K562 (cell line): ENCODE measurements at places on chromosomes 2 and 18. TPM values are rescaled to one million over a fixed set of nuclear protein-coding genes. Genes with fewer than 3 reads are reported as not detected.

The UBXN4 gene
- total RNA-seq = 54.6 and 58.6 TPM in 2 replicates

The GPR45 gene
- not detected in 2 replicates for total RNA-seq

GRCh38 chr2:46264447-46264846, 32.8 kb upstream of the EPAS1 start:
- no peaks in the 10 kb centered on the region for H3K36me3 ChIP-seq
- H3K4me1 ChIP-seq = peaks cover 32% of the 10 kb centered on the region
- no peak overlapping the region for H3K4me3 ChIP-seq
- H3K27me3 ChIP-seq = no peaks in the 10 kb centered on the region

DNA sequence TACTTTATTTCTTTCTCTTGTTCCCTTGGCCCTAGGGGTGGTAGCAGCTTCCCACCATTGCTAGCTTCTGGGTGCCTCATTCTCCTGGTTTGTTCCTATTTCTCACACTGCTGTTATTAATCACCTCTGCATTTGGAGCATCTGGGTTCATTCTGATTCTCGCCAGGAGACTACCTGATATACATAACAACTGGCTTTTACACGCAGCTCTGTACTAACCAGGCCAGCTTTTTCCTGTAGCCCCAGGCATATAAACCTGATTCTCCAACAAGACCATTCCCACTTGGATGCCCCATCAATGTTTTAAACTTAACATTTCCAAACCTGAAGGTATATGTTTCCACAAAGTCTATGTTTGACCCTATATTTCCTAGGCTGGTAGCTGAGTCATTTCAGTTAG, 403.9 kb upstream of the DCC start:
- H3K27ac ChIP-seq = no peak overlapping the region
- no peak for DNase-seq
- no peak overlapping the region for H3K4me3 ChIP-seq
- no peaks in the 10 kb centered on the region for H3K4me1 ChIP-seq

GRCh38 chr2:180949896-180950295, 30.5 kb upstream of the UBE2E3 start:
- H3K4me3 ChIP-seq = no peak overlapping the region
- no peaks in the 10 kb centered on the region for H3K36me3 ChIP-seq
- no peak for DNase-seq
- no peak overlapping the region for H3K27ac ChIP-seq

GRCh38 chr18:8890957-8891464, 185.7 kb downstream of the MTCL1 start:
- H3K4me1 ChIP-seq = peaks cover 6% of the 10 kb centered on the region
- H3K27me3 ChIP-seq = no peaks in the 10 kb centered on the region
- H3K27ac ChIP-seq = peak overlapping the region; percentile 68
